ENCODE measurements at places on chromosomes 6 and 20.

GRCh38 chr20:25360631-25361286, 29.9 kb downstream of the ABHD12 start:
- DNase-seq, result peak; percentile 43

DNA sequence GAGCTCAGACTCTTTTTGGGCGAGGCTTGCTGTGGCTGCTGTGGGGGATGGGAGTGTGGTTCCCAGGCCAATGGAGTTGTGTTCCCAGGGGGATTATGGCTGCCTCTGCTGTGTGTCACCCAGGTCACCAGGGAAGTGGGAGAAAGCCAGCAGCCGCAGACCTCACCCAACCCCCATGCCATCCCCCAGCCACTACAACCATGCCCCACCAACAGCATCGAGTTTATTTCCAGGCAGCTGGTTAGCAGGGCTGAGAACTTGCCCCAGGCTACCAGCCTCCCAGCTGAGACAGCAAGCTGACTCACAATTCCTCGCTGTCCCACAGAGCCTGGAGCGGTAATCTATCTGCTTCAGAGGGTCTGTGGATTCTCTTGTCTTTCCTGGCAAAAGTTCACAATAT, 331.7 kb downstream of the FRK start:
- no peak for DNase-seq

DNA sequence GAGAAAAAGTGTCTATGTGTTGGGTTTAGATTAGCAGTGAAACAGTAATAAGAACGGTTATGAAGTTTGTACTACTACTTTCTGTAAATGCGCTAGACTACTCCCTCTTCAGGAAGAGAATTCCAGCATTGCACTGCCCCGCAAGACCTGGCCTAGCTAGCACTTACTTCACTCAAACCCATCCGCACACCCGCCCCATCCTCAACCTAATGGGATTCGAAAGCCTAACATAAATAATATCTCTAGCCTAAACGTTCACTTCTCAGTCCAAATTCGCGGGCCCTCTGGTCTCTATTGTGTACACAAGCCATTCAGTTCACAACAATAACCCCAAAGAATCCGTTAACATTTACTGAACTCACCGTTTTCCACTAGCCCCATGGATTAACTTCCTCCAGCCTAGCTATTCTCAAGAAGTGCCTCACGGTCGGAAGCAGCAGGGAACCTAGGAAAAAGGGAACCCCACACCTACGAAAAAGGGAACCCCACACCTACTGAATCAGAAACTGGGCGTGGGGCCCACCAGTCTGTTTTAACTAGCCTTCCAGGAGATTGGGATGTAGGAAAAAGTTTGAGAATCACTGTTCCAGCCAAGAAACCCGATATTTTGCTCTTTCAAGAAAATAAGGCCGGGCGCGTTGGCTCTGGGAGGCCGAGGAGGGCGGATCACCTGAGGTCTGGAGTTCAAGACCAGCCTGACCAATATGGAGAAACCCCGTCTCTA, 45.4 kb upstream of the BTN3A2 start:
- no peak for DNase-seq

GRCh38 chr20:13317439-13317838, 96.4 kb downstream of the ISM1 start:
- no peak for DNase-seq

GRCh38 chr20:43564993-43565757, 6.3 kb downstream of the SGK2 start:
- DNase-seq, result no peak

- DNase-seq, result no peak
Observed at GRCh38 chr6:113854531-113855499, 2.3 kb upstream of the MARCKS start.

DNA sequence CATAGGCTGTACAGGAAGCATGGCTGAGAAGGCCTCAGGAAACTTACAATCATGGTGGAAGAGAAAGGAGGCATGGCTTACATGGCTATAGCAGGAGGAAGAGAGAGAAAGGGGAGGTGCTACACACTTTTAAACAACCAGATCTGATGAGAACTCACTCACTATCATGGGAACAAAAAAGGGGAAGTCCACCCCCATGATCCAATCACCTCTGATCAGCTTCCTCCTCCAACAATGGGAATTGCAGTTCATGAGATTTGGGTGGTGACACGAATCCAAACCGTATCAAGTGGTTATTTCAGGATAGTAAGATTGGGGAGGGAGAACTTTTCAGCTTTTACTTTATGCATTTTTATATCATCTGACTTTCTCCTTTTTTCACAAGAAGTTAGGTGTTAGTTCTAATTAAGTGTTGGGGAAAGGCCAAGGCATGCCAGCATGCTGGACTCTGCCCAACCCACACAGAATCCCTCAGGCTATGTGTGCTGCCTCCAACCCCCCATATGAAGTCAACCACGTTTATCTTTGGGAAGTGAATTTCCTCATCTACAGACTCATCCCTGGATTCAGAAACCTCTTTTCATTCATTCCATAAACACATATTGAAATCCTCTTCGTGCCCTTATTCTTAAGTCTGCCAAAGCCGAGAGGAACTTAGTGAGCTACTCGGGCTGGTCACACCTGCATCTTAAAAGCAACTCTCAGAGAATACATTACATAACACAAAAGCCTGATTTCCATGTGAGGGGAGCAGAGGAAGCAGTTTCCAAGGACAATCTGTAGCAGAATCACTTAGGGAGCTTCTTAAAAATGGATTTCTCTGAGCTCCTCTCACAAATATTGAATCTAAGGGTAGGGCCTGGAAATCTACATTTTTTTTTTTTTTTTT, 16.7 kb upstream of the CLIC5 start:
- no peak for DNase-seq

DNA sequence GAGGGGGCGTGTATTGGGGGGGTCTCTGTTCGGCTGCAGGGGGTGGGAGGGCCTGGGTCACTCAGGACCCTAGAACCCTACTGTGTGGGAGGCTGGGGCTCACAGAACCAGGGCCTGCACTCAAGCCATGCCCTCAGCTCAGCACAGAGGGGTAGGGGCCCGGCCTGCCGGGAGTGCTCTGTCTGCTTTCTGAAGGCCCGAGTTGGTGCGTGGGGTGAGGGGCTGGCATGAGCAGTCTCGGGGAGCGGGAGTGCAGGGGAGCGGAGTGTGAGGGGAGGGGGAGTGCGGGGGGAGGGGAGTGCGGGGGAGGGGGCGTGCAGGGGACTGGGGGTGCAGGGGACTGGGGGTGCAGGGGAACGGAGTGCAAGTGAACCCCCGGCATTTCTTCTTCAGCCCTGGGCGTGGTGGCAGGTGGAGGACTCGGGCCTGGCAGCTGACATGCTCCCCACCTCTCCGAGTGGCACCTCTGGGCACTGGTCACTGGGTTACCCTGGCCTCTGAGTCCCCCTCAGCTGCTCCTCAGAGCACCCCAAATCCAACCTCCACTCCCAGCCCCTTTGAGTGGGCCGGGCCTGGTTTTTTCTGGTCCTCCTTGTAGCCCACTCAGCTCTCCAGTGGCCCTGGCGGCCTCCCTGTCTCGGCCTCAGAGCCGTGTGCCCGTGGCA, 1.0 kb downstream of the COL20A1 start:
- no peak for DNase-seq

DNA sequence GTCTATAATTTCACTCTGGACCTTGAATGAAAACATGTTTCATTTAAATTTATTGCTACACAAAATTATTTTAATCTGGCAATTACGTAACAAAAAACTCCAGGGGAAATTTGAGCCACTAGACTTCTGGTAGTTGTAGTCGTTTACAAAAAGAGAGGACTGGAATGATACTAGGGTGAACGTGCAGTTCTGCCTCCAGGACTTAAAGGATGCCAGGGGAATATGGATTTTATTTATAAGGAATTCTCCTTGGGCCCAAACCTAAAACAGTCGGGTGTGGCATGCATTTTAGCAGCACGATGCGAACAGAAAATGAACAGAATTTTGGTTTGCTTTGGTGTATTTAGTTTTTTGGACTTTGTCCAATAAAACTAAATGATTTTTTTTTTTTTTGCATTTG, 76.9 kb downstream of the PRL start:
- DNase-seq, result no peak

DNA sequence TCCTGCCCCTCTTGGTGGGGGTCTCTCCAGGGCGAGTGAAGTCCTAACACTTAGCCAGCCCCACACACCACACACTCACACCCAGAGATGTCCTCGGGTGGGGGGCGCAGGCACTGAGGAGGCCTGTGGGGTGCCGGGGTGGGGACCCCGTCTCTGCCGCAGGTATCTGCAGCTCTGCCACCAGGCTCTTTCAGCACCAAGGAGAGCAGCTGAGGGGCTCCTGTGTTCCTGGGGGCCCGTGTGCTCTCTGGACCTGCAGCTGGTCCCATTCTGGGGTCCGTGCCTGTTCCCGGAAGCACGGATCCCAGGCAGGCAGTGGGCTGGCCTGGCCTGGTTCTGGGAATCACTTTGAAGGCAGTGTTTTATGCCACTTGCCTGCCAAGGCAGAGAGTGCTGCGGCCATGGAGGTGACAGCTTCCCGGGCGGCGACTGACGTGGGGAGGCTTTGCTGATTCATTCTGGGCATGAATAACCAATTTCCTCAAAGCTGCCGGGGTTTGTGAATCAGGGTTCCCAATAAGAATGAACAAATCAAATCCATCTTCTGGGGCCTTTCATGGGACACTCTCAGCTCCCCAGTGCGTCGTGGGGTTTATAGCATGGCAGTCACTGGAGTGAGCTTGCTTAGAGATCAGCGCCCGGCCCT, 54.4 kb upstream of the SLCO4A1 start:
- DNase-seq, result peak; percentile 62

- no peak for DNase-seq
Observed at GRCh38 chr20:23477223-23477622, 13.7 kb upstream of the CST8 start.

- DNase-seq, result no peak
Observed at GRCh38 chr6:135631821-135632220, 134.3 kb upstream of the AHI1 start.

DNA sequence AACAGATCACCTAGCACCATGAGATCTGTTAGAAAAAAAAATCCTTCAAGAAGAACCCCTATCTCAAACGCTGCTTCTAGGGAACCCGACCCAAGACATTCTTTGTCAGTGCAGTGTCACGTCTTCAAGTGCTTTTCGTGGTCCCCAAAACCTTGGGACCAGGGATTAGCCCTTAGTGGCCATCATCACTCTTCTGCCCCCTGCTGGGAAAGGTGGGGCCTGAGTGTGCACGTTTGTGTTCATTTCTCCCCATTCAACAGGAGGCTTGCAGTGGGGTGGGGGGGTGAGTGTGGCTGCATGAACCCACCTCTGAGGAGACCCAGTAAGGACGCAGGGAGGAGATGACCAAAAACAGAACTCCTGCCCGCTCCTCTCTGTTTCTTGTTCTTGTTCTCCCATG, 218.2 kb upstream of the RNF24 start:
- no peak for DNase-seq

DNA sequence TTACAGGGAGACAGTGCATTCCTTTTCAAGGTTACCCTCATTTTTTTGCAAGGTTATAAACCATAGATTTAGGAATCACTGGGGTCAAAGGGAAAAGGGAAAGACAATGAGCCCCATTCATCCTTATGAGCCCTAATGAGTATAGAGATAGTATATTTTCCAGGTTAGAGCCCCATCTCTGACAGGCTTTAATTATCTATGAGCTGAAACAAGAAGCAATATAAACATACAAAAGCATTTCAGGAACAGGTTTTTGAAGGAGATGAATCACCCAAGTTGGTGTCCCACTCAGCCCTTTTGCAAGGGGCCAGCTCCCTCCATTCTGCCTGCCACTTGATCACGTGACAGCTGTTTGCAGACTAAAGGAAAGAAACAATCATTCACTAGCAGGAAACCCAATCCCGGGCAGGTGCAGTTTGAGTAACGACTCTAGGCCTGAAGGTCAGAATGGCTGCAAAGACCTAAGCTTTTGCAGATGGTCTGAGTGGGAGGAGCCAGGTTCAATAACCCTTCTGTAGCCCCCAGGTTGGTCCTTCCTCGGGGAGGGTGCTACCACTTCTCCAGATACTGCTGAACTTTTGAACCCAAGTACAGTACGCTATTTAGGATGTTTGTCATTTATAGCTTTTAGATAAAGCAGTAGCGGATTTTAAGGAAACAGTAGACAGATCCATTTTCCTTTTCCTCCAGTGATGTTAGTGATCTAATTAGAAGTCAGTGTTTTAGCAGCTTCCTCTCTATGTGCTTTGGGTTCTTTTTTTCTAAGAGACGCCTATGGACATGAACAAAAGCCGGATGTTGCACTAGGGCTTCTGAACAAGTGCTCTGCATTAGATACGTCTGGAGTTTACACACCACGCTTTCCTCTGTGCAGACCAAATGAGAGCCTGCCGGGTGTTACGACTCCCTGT, 253.2 kb downstream of the SOX4 start:
- no peak for DNase-seq

DNA sequence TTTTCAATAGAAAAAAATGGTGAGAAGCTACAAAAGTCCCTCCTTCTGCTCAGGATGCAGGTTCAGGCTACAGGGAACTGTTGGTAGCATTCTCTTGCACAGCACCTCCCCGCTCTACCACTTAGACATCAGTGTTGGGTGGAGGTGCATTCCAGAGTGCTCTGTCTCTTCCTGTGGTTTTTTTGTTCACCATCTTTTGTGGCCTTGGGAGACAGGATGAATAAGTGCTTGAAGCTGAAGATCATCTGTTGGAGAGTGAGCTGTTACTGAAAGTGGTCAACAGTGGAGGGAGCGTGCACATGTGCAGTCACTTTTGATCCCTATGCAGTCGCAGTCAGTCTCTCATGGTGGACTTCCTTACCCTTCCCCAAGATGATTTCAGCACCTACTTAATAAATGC, 16.6 kb upstream of the BTBD3 start:
- peak; percentile 81 for DNase-seq

DNA sequence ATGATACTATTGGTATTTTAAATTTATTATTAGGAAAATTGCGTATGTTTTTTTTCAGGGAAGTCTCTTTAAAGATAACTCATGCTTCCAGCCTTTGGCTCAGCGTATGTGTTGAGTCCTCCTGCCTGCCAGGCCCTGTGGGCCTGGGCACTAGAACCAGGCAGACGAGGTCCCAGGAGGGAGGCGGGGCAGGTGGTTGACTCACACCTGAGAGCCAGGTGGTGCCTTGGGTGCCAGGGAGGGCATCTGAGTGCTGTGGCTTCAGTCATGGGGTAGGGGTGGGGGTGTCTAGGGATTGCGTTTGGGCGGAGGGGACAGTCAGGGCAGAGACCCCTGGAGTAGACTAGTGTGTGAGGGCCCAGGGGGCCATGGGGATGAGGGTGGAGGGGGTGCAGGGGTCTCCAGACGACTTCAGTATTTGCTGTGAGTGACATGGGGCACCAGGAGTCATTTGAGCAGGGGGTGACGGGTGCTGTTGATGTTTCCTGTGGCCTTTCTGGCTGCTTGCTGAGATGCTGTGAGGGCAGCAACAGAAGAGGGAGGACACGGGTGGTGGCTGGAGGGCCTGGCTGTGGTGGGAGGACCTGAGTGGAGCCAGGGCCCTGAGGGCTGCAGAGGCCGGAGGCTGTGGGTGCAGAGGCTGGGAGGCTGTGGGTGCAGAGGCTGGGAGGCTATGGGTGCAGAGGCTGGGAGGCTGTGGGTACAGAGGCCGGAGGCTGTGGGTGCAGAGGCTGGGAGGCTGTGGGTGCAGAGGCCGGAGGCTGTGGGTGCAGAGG, 14.8 kb upstream of the ADRM1 start:
- no peak for DNase-seq

All from urothelium cell line (cell line).